ENCODE measurements at places on chromosomes 12 and 14.

DNA sequence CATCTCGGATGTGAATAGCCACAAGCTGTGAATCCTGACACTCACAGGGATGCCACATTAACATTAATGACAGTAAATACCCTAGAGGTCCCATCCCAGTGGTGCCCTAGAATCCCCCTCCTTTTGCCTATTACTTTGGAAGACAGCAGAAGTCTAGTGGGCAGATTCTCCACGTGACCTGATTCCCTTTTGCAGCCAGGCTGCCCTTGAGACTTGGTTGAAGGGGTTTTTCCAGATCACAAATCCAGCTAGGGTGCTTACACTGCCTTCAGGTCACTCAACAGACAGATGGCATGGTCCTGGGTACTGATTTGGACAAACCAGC is 8.7 kb downstream of the HDAC7 start:
- DNase-seq = no peak

DNA sequence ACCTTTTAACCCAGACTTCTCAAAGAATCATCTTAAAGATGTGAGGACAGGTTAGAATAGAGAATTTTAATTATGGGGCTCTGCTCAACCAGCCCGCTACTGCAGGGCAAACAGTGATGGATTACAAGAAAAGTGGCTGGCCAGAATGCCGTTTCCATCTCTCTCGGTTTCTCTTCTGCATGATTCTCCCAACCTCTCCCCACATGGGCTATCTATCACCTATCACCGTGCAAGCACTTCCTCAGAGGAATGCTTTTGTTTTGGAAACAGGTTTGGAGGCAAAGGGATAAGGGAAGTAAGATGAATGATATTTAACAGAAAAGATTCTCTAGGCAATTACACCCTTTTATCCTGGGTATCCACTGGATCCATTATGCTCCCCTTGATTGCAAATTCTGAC is 37.4 kb upstream of the PHC1 start:
- DNase-seq = no peak

GRCh38 chr12:14961466-14962152 is at the start of gene ARHGDIB:
ARHGDIB (minus strand) TSS chr12:14961601; CDS start chr12:14950712, 10,889 bp downstream.
- peak; percentile 87 for DNase-seq

- no peak for DNase-seq
These were observed 155.5 kb downstream of the PTPRO start for GRCh38 chr12:15477761-15478160.

DNA sequence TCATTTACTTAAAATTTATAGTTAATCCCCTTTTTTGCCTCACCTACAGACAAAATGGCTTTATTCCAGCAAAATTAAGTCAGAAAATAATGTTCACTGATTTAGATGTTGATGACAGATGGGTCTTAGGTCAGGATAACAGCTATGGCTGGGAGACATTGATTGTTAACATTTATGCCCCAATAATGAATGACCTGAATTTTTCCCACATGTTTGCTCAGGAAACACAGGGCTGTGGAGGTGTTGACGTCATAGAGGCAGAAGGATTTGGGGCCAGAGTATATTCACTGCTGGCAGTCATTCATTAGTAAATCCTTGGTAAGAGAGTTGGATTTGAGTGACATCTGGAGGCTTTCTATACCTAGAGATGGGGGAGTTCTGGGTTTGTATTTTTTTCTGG is 121.3 kb downstream of the PDE3A start:
- DNase-seq = no peak

DNA sequence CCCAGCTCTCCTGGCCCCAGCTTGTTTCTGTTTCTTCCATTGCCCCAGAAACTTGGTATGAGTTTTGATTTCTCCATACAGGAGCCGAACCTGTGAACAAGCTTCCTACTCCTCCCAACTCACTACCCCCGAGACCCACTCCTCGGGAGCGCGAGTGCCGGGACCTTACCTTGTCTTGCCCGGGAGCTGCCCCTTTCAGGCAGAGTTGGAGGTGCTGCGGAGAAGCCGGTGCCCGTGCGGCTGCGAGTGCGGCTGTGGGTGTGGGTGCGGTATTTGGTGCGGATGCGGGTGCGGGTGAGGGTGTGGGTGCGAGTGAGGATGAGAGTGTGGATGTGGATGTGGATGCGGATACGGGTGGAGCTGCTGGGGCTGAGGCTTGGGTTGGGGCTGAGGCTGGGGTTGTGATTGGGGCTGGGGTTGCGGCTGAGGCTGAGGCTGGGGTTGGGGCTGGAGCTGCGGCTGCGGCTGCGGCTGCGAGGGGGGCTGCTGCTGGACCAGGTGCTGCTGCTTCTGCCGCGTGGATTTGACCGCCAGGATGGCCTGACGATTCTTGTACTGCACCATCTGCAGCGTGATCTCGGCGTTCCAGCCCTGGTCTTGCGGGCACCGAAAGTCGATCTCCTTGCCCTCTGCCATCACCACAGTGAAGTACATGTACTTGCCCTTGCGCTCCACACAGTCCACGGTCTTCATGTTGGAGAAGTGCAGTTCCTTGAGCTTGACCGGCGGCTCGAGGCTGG is 1.1 kb downstream of the PHLDA1 start:
- peak; percentile 68 for DNase-seq

All from activated CD4-positive, alpha-beta T cell treated with anti-CD3 and anti-CD28 coated beads for 36 hours (primary cell).